ENCODE measurements at places on chromosomes 1 and 21. TPM values are rescaled to one million over a fixed set of nuclear protein-coding genes. Genes with fewer than 3 reads are reported as not detected.
A peak's percentile ranks its signal among the peaks of the same experiment; 100 is the strongest.

DNA sequence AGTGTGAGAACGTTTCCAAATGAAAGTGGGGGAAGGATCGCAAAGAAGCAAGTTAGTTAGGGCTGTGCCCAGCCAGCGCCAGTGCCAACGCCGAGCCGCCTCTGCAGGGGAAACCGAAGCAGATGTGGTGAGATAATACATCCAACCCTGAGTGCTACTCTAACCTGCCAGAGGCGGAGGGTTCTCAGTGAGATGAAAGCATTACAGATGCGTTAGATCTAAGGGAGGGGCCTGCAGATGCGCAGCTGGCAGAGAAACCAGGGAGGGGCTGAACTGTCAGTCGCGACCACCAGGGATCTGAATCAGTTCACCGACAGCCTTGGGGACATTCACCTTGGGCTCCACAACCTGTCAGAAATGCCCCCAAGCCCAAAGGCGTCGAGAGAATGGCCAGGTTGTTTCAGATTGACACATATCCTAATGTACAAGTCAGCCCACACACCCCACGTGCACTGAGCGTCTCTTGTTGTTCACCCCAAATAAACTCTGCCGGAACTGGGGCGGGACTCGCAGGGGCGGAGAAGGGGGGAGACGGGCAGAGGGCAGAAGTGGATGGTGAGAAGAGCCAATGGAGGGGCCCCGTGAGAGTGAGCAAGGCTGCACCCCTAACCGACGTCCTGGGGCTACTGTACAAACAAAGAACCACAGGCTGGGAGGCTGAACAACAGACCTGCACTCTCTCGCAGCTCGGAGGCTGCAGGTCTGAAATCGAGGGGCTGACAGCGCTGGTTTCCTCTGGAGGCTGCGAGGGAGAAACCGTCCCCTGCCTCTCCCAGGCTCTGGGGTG lies 8.7 kb upstream of the UMODL1 start:
- peak; percentile 56 for DNase-seq

GRCh38 chr1:84698151-84699110 lies 8.2 kb upstream of the SSX2IP start:
- no peak for DNase-seq

DNA sequence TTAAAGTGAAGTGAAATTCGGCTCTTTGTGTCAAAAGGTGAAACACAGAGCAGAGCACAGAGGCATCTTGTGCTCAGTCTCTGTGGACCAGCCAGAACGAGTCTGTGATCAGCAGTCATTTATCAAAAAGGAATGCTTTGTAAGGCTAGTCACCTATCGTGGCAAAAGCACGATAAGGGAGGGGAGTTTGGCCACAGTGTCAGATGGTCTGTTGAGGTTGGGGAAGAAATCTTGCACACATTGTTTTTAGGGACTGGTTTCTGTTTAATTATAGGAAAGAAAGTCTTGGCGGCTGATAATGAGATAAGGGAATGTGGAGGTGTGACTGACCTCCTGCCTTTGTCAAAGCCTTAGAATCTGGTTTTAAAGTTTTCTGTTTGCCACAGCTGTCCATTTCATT lies 58.2 kb upstream of the KIAA1614 start:
- DNase-seq, result peak; percentile 38

- peak; percentile 62 for DNase-seq
Measured at GRCh38 chr21:34582506-34583150, 32.3 kb downstream of the RCAN1 start.

- DNase-seq, result no peak
Measured at GRCh38 chr1:11178021-11179015, 10.8 kb upstream of the ANGPTL7 start.

- peak; percentile 52 for DNase-seq
Measured at GRCh38 chr1:40633931-40634376, 31.5 kb downstream of the RIMS3 start.

The SEC16B gene
- polyA plus RNA-seq, result 6.3 TPM

The CLEC20A gene
- polyA plus RNA-seq, result 0.31 TPM

The GREM2 gene
- 5.6 TPM for polyA plus RNA-seq

Data from stomach (tissue), 19 donors.